Non-pigmented ciliary epithelial cell (primary cell): ENCODE measurements at places on chromosomes 5 and 9.

DNA sequence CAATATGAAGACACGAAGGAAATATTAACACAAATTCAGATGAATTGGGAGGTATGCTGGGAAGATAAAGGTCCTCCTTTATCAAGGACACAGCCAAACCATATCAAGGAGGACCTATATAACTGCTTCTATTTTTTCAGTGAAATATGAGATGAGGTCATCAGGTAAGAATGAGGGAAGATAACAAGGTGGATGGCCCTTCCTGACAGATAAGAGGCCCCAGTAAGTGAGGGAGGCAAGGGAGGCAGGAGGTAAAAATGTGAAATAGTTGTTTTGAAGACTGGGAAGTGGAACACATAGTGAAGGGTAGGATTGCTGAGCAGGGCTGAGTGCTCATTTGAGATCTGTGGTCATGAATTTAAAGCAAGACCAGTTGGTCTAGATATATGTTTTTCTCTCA is 60.0 kb upstream of the FOXE1 start:
- no peak for DNase-seq

DNA sequence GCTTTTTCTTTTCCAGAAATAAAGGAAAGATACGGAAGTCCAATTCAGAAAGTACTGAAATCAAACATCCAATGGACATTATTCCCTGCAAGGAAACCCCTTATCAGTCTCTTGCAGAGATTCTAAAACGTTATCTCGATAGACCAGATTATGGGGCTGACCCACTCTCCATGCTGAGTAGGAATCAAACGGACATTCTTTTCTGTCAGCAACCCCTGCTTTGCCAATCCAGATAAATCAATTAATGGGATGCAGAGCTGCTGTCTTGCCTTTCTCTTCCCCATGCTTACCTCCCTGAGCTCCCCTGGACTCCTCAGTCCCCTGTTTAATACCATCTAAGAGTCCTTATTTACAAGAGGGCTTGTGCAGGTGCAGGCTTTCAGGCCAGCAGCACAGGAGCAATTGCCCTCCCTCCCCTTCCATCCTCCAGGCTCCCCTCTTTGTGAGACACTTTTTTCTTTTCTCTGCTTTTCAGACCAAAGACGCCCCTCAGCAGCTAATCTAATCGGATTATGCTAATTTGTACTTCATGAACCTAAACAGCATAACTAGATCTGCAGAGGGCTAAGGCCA is 14.2 kb downstream of the TAL2 start:
- no peak for DNase-seq

GRCh38 chr9:36165826-36166167 is 3.4 kb upstream of the CCIN start:
- no peak for DNase-seq

GRCh38 chr5:75037106-75037505 is 15.3 kb downstream of the GCNT4 start:
- DNase-seq = peak; percentile 79

DNA sequence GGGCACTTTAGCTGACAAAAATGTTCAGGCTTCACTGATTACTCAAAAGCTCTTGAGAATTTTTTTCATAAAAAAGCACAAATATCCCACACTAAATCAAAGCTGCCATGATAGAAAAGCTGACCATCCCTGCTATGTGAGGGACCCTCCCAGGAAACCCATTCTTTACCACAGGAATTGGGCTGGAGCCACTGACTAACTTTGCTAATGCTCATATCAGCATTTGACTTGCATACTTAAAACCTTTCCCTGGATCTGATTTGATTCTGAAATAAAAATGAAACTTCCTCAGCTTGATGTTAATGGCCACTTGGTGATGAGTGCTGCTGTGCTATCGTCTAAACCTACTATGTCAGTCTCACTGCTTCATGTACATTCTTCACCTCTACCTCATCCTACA is 243.6 kb downstream of the PRELID2 start:
- DNase-seq = no peak

- DNase-seq = no peak
Observed at GRCh38 chr5:147913786-147914185, 7.4 kb upstream of the C5orf46 start.
